ENCODE measurements at places on chromosomes 1 and 21.

DNA sequence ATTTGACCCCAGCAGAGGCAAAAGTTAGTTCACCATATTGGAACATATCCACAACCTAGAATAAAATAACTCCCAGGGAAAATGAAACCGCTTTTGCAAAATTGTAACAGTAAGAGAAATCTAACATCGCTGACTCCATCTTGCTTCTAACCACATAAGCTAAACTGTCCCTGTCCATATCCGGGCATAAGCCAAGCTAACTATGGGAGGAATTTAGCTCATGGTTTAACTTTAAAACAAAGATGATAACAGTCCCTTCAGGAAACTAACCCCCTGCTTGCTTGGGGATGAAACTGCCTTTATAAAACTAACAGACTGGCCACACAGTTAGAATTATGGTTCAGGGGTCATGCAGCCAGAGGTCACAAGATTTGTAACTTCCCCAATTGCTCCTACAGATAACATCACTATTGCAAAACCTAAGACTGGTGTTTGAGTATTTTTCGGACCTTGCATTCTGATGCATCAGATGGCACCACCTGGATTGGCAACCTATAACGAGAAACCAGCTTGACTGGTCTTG lies 46.3 kb downstream of the TESK2 start:
- DNase-seq: no peak

DNA sequence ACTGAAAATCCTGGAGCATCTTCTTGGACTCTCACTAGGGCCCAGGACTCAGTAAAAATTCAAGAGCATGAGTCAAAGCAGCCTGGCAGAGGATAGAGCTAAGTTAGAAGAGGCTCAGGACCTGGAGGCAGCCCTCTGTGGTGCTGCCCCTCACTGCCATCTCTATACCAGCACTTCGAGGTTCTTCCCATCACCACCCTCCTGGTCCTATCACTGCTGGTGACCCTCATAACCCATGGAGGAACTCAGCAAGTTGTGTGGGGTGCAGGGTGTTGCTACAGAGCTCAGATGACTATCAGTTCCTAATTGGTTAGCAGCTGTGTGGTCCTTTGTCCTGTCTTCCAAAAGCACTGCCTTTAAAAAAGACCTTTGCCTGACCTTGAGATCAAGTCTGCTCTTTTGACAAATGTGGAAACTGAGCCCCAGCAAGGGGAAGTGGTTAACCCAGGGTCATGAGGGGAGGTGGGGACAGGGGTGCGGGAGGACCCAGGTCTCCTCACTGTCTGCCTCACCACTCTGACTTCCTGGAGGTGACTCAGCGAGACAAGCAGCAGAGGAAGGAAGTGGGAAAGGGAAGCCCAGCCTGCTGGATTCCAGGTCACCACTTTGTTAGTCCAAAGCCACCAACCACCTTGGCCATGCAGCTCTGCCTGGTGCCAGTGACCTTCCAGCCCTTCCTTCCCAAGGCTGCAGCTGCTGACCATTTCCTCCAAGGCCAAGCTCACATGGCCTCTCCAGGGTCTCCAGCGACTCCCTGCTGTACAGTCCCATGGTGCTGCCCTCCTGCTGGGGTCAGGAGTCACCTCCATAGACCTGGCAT lies 199.4 kb upstream of the EDN2 start:
- peak; percentile 60 for DNase-seq

DNA sequence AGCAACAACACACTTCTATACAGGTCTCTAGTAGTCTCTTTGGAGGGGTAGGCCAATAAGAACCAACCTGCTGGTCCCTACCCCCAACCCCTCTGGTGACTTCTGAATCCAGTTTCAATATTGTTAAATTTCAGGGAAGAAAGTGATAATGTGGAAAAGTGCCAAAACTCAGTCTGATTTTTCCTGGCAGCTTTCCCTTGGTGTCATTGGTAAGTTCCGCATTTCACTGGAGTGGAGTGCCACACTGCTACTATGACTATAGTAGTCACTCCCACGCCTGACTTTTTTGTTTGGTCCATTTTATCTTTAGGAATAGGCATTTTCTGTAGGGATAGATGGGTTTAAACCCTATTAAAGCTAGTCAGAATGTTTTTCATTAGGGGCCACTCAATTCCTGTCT lies 5.7 kb upstream of the ARID1A start:
- peak; percentile 43 for DNase-seq

DNA sequence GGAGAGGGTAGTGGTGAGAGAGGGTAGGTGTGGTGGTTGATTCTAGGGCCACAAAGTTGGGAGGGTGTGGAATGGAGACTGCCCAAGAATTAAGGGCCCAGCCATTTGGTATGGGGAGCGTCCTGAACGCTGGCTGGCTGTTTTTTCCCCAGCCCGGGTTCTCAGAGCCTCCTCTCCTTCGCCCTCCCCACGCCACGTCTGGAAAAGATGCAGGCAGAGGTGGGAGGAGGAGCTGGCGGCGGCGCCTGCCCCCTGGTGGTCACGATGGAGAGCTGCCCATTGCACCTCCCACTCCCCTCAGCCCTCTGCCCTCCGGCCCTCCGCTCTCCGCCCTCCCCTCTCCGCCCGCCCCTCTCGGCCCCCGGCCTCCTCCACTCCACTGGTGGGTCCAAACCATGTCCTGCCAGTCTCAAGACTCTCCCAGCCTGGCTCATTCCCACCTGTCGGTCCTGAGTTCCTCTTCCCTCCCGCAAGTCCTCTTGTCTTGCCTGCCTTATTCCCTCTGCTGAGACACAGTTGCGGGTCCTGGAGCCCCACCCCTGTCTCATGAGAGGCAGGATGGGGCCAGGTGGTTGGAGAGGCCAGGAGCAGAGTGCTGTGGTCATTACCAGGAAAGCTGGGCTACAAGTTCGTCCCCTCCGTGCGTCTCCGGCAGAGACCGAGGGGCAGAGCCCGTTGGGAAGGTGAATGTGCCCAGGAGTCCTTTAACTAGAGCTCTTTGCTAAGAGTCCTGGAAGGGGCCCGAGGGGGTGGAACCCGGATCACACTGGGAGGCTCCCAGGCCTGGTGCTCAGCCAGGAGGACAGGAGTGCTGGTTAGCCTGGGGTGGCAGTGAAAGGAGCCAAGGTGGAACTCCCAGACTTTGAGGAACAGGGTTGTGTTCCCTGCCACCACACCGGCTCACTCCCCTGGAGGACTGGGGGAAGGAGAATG lies 22.6 kb downstream of the ETNK2 start:
- peak; percentile 70 for DNase-seq

GRCh38 chr1:96808191-96808590 lies 86.6 kb downstream of the PTBP2 start:
- DNase-seq: no peak

DNA sequence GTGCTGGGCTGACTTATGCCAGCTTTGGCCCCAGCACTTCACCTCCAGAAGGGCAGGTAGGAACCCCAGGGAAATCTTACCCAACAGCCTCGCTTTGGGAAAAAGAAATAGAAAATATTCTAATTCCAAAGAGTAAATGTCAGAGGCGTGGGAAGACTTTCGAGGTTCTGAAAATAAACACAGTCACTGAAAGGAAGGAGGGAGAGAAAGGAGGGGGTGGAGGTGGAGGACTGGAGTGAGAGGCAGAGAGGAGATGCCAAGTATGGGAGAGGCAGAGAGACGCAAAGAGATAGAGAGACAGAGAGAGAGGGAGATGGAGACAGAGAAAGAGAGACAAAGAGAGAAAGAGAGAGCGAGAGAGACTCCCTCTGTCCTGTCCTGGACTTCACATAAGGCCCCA lies 395.0 kb downstream of the PTPRU start:
- no peak for DNase-seq

- no peak for DNase-seq
These were observed 13.5 kb upstream of the ERG start for GRCh38 chr21:38511662-38512243.

GRCh38 chr21:42764443-42764760 lies 111.0 kb downstream of the PDE9A start:
- DNase-seq: no peak

- no peak for DNase-seq
These were observed 255.2 kb downstream of the COL11A1 start for GRCh38 chr1:102853136-102853535.

GRCh38 chr1:217230412-217230811 lies 400.5 kb downstream of the GPATCH2 start:
- no peak for DNase-seq

DNA sequence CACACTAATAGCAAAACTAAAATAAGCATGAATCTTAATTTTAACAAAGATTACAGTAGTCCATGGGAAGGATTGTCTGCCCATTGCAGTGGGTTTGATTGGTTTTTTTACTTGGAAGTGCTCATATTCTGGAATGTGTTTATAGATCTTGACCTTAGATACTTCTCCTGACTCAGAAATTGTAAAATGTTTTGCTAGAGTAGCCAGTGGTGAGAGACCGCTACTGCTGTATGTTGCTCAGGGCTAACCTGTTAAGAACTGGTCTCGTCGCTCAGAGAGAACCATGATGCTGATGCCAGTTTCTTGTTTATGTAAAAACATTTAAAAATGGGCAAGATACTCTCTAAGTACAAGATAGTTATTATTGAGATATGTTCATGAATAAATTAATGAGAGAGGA lies 99.9 kb downstream of the ROR1 start:
- no peak for DNase-seq

DNA sequence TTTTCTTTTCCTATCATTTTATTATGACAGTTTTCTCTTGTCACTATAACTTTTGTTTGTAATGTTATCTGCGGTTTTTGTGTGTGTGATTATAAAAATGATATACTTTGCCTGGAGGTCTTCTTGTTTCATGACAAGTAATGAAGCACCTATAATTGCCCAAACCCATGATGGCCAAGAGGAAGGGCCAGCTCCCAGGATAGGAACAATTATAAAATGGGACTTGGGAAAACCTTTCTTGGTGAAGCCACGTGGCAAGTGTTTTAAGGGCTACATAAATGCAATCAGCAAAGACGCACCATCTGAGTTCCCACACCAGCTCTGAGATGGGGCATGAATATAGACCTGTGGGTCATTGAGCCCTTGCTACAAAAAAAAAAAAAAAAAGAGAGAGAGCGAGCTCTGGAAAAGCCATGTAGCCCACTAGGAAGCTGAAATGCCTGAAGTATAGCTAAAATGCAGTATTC lies 462.6 kb upstream of the RUNX1 start:
- no peak for DNase-seq

- no peak for DNase-seq
These were observed 34.2 kb upstream of the GJA5 start for GRCh38 chr1:147794570-147794969.

DNA sequence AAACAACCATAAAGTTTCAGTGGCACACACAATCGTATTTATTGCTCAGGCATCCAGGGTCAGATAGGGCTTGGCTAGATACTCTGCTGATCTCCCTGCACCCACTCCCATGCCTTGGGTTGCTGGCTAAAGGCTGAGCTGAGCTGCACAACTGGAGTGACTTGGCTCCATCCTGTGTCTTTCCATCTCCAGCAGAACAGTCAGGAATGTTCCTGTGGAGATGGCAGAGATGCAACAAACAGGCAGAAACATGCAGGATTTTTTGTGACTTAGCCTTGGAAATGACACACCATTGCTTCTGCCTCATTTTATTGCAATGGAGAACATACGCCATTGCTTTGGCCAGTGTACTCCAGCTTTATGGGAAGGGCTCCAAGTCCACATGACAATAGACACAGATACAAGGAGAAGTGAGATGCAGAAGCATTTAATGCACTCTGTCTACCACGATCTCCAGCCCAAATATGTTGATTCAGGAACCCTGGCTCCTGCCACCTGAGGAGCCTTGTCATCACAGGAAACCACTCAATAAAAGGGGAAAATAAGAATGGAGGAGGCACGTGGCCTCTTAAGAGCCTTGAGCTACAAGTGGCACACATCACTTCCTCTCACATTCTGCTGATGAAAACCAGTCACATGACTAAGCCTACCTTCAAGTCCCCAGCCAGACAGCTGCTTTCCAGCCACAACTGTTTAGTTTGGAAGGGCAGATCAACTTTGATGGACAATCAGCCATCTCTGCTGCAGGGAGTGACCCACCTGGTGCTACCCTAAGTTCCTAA lies 10.1 kb upstream of the GUCA2B start:
- no peak for DNase-seq

- DNase-seq: no peak
These were observed 43.1 kb downstream of the KIF21B start for GRCh38 chr1:200980452-200980772.

- DNase-seq: no peak
These were observed 2.9 kb downstream of the KCNJ10 start for GRCh38 chr1:160066829-160067745.

DNA sequence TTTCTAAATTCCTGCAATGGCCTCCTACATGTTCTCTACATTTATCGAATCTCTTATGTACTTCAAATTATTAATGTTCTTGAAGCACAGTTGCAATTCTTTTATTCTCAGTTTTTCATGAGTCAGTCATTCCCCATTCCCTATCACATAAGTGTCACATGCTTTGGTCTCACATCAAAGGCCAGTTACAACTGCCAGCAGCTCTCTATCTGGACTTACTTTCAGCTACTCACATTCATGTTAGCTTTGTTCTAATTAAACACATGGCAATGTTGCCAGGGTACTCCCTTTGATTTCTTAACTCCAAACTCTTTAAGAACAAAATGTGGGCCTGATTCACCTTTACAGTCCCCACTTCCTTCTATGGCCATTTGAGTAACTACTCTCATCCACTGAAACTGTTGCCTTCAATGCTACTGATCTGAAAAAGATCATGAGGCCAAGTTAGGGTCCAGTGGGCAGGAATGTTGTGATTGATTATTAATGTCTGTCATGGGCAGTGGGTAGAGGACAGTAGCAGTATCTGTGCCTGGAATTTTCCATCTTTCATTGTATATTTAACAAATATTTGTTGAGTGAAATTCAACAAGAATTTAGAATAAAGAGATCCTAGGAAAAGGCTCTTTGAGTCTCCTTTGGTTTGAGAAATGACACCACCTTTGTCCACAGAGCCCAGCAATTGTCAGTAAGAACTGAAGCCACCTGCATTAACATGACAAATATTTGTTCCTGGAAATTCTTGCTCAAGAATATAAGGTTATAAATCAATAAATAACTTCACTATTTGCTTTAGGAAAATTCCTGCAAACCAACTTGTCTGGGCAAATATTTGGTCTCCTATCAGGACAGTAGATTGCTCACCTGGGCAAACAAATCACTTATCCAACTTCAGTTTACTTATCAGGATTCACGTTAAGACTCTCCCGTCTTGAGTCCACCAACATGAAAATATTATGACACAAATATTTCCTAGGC lies 153.6 kb upstream of the SAMSN1 start:
- DNase-seq: no peak

Measured in dermis microvascular lymphatic vessel endothelial cell (primary cell).